ENCODE measurements at places on chromosomes 7 and 10.

DNA sequence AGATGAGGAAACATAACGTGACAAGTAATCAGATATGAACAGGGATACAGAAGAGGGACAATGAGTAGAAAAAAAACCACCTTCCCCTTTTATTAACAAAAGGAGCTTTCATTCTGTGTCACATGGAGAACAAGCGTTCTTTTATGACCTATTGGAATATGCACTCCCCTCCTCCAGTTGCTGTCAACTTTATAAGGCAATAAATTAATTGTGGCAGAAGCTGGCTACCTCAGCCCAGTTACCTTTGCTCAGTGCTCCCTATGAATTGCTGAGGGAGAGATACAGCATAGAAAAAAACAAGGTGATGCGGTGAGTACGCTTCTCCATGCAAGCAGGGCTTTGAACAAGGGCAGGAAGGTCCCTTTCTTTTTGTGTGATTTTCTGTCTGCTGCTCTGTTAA, at the start of gene MGAM2:
TSS of gene MGAM2 (plus strand) at position 220 of the 400 bp plus-strand sequence. CDS start 5,156 bp downstream, outside the sequence.
- no peak for DNase-seq

DNA sequence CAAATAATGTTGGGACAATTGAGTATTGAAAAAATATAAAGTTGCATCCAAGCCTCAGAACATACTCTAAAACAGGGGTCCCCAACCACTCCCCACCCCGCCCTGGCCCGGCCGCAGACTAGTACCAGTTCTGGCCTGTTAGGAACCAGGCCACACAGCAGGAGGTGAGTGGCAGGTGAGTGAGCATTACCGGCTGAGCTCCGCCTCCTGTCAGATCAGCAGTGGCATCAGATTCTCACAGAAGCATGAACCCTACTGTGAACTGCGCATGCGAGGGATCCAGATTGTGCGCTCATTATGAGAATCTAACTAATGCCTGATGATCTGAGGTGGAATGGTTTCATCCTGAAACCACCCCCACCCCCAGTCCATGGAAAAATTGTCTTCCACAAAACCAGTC, 19.4 kb downstream of the HIPK2 start:
- no peak for DNase-seq

DNA sequence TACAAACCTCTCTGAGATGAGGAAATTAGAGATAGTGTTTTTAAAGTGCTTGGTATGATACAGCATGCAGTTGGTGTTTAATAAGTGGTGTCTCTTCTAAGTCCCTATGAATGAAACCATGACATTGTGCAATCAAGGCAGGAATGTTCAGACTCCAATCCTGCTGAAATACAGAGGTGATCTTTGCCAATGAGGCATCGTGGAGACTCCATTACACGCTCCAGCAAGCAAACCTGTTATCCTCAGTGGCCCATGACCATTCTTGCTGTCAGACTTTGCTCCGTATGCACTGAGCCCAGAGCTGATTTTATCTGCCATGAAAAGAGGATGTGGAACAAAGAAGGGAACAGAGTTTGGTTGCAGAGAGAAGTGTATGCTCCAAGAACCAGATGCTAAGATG, 47.3 kb downstream of the CDHR3 start:
- DNase-seq: no peak

GRCh38 chr7:119996634-119997033, 276.3 kb upstream of the KCND2 start:
- no peak for DNase-seq

GRCh38 chr7:131066635-131067034, 261.0 kb upstream of the MKLN1 start:
- no peak for DNase-seq

DNA sequence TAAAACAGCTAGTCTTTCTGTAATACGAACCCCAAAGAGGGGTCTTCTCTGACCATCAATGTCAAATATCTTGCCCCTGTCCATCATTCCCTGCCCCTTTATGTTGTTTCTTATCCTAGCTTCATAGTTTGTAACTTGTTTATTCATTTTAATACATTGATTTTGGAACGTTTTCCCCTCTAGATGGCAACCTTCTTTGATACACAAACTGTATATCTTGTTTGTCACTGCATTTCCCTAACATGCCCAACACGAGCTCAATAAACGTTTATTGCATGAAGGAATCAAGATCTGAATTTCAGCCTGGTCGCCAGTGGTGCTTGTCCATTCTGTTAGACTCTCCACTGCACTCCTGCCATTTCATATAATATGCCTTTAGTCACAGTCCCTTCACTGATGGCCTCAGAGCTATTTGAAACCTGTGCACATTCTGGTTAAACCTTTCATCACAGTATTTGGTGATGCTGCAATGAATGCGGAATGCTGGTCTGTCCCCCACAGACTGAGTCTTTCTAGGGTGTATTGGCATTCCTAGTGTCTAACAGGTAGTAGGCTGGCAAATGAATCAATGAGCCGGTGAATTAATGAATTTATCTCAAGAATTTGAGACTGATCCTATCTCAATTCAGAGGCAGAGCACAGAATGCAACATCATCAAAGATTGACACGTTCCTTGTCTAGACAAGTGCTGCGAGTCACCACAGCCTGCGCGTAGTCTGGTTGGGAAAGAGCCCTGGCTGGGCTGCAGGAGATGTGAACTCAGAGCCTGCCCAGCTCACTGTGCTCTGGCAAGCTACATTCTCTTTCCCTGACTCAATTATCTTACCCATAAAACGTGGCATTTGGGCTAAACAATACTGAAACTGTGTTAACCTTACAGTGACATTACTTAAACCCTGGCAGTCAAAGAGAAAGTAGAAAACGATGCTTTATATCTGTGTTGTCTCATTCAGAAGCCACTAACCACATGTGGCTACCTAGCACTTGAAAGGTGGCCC, 55.2 kb upstream of the FRMD4A start:
- no peak for DNase-seq

DNA sequence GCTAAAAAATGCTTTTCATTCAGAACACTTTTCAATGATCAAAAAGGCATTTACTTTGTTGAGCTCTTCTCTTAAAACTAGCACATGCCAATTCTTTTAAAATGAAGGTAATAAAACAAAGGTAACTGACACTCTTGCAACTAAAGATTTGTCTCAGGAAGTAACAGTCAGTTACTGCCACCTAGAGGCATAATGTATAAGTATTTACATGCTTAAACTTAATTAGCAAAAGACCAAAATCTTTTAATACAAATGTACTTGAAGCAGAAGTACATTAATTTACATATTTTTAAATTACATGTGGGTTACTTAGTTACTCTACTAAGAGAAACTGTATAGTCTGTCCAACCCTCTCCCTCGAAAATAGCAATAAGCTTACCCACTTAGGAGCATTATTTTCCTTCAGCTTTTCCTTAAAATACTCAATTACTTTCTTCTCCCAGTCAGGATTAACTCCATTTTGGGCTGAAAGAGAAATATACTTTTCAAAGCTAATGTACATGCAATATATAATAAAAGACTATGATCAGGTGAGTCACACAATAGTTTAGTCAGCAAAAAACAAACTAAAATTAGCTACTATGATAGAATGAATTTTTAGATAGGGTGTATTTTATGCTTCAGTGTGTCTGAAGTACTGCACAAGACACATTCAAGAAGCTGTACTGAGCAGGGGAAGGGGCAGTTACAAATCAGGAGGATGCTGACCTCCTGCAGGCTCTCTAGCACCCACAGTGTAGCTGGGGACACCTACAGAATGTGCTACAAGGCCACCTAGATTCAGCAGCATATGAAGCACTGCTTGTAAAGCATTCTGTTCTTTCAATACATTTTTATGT, 13.0 kb downstream of the MCMBP start:
- no peak for DNase-seq

DNA sequence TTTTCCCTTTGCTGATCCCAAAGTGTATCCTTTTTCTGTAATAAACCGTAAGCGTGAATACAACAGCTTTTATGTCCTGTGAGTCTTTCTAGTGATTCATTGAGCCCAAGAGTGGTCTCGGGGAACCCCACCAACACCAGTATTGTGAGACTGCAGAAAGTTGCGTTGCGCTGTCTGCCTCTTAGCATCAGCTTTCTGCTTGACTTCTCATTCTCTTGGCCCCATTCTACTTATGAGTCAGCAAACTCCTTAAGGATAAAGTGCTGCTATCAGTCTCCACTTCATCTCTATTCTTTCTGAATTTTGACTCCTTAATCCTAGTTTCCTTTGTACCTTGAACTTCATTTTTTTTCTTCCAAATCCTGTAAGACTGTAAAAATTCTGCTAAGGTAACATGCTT, 184.3 kb upstream of the MBL2 start:
- DNase-seq: no peak

DNA sequence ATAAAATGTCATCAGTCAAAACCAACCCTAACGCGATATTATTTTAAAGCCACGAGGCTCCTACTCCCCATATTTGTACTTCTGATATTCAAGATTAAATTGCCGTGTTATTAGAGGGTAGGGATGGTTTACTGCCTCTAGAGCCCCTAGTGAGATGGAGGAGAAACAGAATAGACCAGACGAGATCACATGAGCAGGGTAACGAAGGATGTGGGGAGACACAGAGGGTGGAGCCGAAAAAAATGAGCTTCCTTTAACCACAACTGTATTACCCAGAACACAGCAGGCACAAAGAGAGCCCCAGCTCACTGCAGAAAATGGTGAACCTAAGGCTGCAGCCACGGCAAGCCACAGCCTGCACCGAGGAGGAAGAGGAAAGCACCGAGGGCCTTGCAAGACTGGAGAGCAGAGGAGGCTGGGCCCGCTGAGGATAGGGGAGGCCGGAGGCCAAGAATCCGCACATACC, 14.3 kb downstream of the ZC3HAV1 start:
- DNase-seq: peak; percentile 50

DNA sequence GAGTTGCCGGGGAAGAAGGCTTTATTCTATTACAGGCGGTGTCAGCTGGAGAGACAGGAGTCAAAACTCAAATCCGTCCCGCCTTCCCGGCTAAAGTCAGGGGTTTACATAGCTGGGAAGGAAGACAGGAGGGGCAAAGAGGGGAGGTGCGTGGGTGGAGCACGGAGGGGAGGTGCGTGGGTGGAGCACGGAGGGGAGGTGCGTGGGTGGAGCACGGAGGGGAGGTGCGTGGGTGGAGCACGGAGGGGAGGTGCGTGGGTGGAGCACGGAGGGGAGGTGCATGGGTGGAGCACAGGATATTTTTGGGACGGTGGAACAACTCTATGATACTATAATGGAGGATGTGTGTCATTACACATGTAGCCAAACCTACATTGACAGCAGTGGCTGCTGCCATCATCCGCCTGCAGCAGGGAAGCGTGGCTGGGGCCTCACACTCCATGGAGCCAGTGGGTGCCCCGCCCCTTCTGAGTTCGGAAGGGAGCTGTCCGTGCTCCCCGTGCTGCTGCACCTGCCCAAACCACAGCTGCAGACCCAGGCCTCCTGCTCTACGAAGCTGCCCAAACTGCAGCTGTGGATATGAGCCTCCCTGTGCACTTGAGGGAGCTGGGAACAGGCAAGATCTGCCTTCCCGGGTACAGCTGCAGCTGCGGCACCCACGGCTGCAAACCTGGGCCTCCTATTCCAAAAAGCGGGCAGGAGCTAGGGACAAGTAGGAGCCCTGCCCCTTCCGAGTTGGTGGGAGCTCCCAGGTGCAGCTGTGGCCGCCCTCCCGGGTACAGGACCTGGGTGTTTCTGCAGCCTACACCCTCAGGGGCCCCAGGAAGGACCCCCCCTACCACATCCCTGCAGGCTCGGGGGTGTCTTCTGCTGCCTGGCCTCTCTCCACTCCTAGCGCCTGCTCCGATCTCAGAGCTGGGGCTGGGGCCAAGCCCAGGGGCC, 119.4 kb downstream of the DYNC2I1 start:
- no peak for DNase-seq

GRCh38 chr7:128027485-128027980, 3.7 kb downstream of the LRRC4 start:
- DNase-seq: no peak

DNA sequence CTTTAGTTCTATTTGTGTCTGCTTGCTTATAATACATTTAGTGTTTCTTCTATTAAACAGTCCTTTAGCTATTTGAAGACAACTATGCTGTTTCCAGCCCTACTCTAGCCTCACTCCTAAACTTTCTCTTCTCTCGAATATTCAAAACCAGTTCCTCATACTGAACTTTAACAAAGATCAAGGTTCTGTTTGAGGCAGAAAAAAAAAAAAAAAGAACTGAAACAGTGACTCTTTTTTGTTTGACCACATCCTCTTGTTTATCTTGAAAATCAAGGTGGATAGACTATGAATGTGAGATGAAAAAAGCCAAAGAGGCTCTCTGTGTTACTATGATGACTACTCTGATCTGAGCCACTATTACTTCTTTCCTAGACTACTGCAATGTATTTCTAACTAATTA, 154.3 kb downstream of the ZNF365 start:
- no peak for DNase-seq

DNA sequence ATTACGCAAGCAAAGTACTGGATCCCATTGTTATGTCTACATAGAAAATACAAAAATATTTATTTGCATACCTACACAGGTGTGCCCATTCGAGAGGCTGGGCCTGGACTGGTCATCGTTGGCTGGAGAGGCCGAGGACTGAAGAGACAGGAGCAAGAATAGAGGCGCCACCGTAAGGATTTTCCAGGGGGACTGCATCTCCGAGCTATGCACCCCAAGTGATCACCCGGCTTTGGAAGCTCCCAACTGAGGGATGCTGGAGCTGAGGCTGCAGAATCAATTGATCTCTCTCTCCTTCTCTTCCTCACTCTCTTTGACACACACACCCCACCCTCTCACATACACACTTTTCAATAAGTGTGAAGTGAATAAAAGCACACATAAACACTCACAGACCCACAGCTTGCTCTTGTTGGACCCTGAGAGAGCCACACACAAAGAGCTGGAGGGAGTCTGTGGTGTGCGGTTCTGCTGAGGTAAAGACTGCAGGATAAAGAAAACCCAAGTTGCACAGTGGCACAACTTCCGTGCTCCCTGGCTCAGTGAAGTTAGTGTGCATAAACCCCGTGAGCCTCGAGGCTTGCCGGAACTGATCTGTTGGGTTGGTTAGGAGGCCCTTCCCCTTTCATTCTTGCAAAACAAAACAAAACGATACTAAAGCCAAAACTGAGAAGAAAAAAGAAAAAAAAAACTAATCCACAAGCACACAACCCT, at the start of gene AOAH:
TSS of gene AOAH (minus strand) at position 544 of the 714 bp plus-strand sequence. CDS start at position 198, 346 bp downstream.
- peak; percentile 31 for DNase-seq

GRCh38 chr7:146960773-146961391, 844.3 kb downstream of the CNTNAP2 start:
- no peak for DNase-seq

DNA sequence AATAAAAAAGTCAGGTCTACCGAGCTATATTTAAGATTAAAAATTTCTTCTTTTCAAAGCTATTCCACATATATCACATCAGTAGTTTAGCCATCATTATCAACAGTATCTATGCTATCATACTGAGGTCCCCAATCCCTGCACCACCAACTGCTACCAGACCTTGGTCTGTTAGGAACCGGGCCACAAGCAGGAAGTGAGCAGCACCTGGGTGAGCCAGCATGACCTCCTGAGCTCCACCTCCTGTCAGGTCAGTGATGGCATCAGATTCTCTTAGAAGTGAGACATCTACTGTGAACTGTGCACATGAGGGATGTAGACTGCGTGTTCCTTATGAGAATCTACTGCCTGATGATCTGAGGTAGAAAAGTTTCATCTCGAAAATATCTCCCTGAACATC, 632.1 kb upstream of the KCND2 start:
- no peak for DNase-seq

DNA sequence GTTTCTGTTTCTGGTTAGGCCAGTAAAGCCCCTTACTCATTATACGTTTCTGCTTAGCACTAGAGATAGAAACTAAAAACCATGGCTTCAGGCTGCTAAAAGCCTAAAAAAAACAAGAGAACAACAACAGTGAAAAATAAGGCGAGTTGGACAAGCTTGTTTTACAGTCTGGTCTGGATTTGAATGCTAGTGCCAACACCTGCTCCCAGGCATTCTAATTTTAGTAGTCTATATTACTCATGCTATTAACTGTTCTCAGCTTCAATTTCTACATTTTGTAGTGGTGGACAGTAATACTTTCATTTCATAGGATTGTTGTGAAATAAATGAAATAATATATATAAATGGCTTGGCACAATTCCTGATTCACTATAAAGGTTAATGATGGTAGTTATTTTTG, 108.5 kb downstream of the HBP1 start:
- no peak for DNase-seq

Data from stimulated activated CD8-positive, alpha-beta memory T cell treated with anti-CD3 and anti-CD28 coated beads, Interleukin-15, amount 100 ng/mL, for 1 hour (primary cell).